ENCODE measurements at places on chromosomes 1 and 21.

GRCh38 chr1:47411436-47411835 lies 4.6 kb upstream of the FOXE3 start:
- DNase-seq = peak; percentile 45

GRCh38 chr1:218171302-218171893 lies 113.7 kb upstream of the RRP15 start:
- peak; percentile 43 for DNase-seq

GRCh38 chr1:150560011-150560438 lies 10.8 kb downstream of the ADAMTSL4 start:
- no peak for DNase-seq

- DNase-seq = peak; percentile 6
These were observed 17.4 kb upstream of the KCNAB2 start for GRCh38 chr1:6028042-6028850.

DNA sequence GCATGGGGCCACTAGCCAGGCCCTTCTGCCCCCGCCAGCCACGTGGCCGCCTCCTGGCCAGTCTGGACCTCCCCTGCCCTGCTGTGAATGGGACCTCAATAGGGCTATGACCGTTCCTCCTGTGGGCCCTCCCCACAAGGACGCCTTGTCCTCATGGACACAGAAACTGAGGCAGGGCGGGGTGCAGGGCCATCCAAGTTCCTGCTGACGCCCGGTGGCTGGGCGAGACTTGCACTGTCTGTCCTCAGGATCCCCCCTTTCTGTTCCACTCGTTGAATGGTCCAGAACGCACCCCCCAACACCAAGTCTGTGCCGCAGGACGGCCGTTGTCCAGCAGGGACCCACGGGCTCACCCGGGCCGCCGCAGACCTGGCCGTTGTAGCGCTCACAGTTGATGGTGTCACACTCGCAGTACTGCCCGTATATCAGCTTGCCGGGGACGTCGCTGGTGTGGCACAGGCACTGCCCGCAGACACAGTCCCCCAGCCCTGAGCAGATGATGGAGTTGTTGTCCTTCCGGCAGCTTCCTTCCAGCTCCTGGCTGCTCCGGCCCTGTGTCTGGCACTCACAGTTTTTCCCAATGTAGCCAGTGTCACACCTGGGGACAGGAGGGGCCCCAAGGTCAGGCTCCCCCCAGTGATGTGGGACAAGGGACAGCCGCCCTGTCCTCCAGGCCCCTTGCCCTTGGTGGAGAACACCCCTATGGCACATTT lies 16.3 kb upstream of the PTTG1IP start:
- no peak for DNase-seq

- no peak for DNase-seq
These were observed 609 bp upstream of the ATF3 start for GRCh38 chr1:212607913-212608391.

DNA sequence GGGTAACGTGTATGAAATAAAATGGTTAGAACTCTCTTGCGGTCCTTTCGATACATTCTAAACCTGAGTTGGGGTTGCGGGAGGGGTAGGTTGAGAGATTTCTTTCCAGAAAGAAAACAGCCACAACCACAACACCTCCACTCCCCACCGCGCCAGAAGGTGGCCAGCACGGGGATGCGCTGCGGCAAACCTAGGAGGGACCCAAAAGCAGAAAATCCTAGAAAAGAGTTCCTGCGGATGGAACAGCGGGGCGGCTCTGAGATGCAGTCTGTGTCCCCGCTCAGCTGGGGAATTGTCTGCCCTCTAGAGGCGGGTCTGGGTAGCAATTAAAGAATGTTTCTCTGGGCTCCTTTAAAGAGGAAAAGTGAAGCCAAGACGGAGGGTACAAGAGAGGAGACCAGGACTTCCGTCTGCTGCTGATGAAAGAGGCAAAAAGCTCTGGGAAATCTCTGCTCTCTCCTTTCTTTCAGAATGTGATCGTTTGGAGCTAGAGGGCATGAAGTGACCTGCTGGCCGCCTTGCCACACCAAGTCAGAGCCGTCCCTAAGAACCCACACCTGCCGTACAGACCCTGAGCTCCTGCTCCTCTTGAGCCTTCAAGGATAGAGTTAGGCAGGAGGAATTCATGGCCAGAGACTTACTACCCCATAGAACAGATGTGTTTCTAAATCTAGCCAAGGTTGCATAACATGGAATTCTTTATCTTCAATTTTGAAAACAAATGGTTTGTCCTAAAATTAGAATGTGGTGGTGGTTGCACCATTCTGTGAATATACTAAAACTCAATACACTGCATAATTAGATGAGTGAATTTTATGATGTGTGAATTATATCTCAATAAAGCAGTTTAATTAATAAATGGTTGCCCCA lies 46.5 kb upstream of the COA6 start:
- DNase-seq = peak; percentile 34

DNA sequence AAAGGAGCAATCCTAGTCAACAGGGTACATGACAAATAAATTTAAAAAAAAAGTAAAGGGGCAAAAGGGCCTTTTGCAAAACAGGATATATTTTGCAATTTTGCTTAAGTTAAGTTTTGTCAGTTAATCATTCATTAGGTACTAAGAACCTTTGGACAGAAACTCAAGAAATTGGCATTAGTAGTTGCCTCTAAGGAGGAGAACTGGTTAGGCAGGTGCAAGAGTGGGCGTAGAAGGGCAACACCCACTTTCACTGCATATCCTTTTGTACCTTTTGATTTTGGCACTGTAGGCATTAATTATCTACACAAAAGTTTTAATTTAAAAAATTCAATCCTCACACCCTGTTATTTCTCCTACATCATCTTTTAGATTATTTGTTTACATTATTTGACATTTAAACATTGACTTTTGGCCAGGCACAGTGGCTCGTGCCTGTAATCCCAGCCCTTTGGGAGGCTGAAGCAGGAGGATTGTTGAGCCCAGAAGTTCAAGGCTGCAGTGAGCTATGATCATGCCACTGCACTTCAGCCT lies 4.3 kb downstream of the DDAH1 start:
- peak; percentile 51 for DNase-seq

DNA sequence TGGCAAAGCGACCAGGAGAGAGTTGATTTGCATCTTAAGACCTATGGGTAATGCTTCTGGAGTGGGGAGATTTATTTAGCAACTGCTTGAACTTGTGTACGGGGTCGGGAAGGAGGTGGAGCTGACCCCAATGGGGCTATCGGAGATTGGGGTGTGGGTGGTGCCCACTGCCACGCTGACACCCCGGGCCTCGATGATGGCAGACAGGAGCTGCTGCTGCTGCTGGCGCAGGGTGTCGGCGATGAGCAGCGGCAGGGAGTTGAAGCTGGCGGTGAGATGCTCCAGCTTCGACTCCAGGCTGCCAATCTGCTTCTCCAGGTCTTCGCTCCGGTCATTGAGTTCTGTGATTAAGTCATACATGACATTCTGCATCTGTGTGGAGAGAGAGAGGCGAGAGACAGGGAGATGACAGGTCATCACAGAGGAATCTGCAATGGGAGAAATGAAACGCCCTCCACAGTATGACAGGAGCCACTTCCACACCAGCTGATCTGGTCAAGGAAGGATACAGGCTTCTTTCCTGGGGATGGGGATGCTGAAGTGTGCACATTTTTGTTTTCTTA lies 100.0 kb upstream of the ADAR start:
- peak; percentile 21 for DNase-seq

DNA sequence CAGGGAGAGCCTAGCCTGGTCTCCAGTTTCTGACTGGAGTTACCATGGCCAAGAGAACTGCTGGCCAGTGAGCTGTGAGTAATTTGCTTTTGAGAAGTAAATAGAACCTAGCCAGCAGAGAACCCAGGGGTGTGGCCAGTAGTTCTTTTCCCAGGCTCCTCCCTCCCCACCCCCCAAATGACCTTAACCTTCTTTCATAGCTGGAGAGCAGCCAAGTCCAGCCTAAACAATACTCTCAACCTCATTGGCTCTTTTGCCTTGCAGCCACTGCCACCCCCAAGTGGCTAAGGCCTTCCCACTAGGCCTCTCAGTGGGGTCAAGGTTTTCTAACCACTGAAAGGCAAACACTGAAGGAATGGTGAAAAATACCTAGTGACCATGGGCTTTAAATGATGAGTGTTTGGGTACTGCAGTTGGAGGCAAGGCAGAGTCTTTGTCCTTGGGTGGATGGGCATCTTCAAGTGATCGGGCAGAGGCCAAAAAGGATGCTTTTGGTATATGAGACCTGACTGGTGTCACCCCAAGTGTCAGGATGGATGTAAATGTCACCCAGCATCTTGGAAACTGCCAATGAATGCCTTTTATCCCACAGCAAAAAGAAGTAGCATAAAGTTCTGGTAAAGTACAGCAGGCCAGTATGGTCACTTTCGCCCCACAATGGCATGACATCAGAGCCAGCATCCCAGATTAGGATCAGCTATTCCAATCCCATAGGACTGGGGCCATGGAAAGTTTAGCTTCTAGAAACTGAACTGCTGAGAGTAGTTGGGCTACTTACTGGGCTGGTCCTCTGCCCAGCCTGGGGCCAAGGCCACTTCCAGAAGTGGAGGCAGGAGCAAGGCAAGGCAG lies 3.5 kb upstream of the PIGV start:
- no peak for DNase-seq

GRCh38 chr21:38985568-38986378 lies 180.0 kb downstream of the ETS2 start:
- DNase-seq = peak; percentile 83

Data from bronchial epithelial cell (primary cell).